ENCODE measurements at places on chromosomes 7 and 10.

GRCh38 chr7:17142831-17143541 lies 155.5 kb upstream of the AHR start:
- no peaks in the 10 kb centered on the region for H3K27me3 ChIP-seq
- H3K4me1 ChIP-seq: no peaks in the 10 kb centered on the region
- no peak for DNase-seq

GRCh38 chr7:3271298-3271697 lies 29.8 kb upstream of the SDK1 start:
- DNase-seq: no peak
- H3K4me1 ChIP-seq: no peaks in the 10 kb centered on the region
- H3K27ac ChIP-seq: no peak overlapping the region
- no peak overlapping the region for H3K4me3 ChIP-seq
- no peaks in the 10 kb centered on the region for H3K36me3 ChIP-seq

DNA sequence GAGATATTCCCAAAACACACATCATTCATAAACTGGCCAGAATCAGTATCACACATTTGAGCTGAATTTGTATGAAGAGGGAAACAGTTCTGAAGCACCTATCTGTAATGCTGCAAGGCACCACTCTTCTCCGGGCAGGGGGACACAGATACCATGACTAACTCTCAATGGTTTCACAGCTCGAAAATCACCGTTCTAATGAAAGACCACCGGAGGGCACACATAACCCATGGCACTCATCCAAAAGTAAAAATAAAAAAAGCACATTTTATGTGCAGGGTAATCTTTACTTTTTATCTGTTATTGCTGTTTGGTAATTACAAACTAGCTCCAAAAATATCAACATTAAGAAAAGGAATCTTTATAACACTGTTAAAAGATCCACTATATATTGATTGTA lies 137.5 kb downstream of the PARD3 start:
- no peaks in the 10 kb centered on the region for H3K27me3 ChIP-seq
- H3K27ac ChIP-seq: no peak overlapping the region
- H3K4me3 ChIP-seq: no peak overlapping the region
- H3K36me3 ChIP-seq: no peaks in the 10 kb centered on the region
- peak; percentile 46 for DNase-seq
- no peaks in the 10 kb centered on the region for H3K4me1 ChIP-seq

DNA sequence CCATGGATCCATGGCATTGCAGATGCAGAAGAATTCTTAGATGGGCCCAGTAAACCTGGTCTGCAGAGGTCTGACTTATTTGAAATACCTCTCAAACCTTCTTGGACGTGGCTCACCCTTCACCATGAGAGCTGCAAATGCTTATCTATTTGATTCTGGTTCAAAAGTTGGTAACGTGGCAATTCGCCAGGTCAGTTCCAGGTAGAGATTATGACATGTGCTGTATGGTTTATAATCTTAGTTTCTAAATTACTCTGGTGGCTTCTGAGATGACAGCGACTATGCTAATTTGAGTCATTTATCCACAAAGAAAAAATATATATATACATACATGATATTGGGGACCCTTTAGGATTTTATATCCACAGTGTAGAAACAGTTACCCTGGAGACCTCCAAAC lies 68.8 kb downstream of the NRP1 start:
- H3K4me1 ChIP-seq: no peaks in the 10 kb centered on the region
- no peaks in the 10 kb centered on the region for H3K27me3 ChIP-seq
- no peak overlapping the region for H3K4me3 ChIP-seq

DNA sequence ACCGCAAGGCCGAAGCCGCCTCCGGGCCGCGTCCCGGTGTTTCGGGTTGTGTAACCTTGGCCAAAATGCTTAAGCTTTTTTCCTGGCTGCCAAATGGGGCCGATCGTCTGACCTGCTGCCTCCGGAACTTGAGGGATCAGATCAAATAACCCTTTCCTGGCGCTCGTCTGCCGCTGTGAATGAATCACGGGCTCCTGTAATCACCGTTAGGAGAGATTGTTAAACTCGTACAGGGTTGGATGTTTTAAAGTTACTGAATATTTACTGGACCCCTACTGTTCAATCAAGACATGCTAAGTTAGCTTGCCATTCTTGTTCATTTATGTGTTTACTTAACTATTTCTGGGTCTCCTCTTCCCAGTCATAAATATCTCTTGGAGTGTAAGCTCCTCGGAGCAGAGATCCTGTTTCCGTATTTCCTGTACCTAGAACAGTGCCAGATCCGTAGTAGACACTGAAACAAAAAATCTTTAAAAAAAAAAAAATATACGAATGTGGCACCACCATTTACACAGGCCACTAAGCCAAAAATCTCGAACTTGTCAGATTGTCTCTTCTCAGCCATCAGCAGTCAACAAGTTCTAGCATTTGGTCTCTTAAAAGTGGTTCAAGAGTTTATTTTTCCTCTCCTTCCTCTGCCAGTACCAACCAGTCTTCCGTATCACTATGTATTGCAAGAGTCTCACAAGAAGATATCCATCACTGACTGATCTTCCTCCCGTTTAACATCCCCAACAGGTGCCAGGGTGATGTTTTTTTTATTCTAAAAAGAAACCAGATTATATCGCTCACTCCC lies 650 bp upstream of the TM9SF3 start:
- peak overlapping the region; percentile 92 for H3K4me3 ChIP-seq
- H3K4me1 ChIP-seq: peaks cover 27% of the 10 kb centered on the region
- H3K27me3 ChIP-seq: no peaks in the 10 kb centered on the region
- peak; percentile 76 for DNase-seq
- peak overlapping the region; percentile 68 for H3K27ac ChIP-seq
- H3K36me3 ChIP-seq: no peaks in the 10 kb centered on the region

- DNase-seq: no peak
- H3K27me3 ChIP-seq: no peaks in the 10 kb centered on the region
These were observed 38.2 kb downstream of the FAM53B start for GRCh38 chr10:124705817-124706461.

- H3K4me1 ChIP-seq: peaks cover 36% of the 10 kb centered on the region
- peak within 1 kb of the TSS; percentile 99 for H3K27ac ChIP-seq
- H3K27me3 ChIP-seq: peaks cover 20% of the 10 kb centered on the region
- peak within 1 kb of the TSS; percentile 98 for H3K4me3 ChIP-seq
These were observed at the start of gene LRCH4 for GRCh38 chr7:100585511-100586265. TSS of gene LRCH4 (minus strand) at chr7:100586129. CDS start at chr7:100586100, 29 bp downstream.
